ENCODE measurements at places on chromosomes 7 and 10. TPM values are rescaled to one million over a fixed set of nuclear protein-coding genes. Genes with fewer than 3 reads are reported as not detected.

Gene SRI
- 163 TPM for total RNA-seq

Gene ZKSCAN5
- total RNA-seq, result 19.5 TPM

Gene SYT15
- 0.08 TPM for total RNA-seq

Gene BLNK
- total RNA-seq, result not detected

Gene BBS9
- total RNA-seq, result 9.1 TPM

Gene SLC12A9
- 12.2 TPM for total RNA-seq

Data from SJCRH30 (cell line).